ENCODE measurements at places on chromosomes 13 and 19.

DNA sequence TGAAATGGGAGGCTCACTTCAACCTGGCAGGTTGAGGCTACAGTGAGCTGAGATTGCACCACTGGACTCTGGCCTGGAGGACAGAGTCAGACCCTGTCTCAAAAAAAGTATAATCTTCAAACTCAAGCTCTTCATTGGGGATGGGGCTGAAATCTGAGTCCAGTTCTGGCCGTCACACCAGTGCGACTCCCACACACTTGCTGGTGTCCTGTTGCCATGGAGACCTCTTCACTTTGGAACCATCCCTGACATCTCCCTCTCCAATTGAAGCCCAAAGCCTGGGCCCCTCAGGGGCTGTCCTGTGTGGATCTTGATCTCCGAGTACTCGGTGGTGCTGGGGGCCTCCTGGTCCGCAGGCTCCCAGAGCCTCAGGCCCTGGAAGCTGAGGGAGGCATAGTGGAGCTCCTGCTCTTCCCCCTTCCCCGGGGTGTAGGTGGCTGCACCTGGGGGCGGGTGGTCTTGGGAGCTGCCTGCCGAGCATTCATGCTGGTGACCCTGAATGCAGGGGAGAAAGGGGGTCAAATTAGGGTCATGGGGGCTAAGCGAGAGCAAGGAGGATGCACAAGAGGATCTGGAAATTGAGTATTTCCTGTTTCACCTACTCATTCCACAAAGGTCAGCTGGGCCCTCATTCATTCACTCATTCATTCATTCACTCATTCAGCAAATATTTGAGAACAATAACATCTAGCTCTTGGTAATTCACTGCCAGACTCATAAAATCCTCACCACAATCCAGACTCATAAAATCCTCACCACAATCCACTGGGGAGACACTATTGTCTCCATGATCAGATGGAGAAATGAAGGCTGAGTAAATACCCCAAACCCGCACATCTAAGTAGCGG lies 11.0 kb downstream of the SIGLEC11 start:
- DNase-seq: no peak

DNA sequence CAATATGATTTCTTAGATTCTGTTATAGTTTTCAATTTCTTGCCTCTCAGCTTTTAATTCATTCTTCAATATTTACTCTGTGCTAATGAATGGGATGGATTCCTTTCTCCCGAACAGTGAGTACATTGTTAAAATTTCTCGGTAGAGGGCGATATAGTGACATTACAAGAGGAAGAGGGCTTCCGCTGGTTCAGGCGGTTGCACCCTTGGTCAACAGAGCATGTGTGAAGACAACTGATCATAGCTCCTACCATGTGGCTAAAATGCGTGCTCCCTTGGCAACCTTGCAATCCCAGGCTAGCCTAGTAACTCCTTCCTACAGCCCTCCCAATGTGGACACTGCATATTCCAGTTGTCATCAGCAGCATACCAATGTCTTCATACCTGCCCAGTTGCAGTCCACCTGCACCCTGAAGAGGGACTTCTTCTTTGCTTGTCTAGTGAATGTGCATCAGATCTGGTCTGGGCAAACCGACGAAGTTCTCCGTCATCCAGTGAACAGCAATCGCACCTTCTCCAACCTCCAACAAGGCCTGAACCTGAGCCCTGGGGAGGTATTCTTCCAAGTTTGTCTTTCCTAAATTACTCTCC lies 653.0 kb upstream of the GPC6 start:
- DNase-seq: no peak

DNA sequence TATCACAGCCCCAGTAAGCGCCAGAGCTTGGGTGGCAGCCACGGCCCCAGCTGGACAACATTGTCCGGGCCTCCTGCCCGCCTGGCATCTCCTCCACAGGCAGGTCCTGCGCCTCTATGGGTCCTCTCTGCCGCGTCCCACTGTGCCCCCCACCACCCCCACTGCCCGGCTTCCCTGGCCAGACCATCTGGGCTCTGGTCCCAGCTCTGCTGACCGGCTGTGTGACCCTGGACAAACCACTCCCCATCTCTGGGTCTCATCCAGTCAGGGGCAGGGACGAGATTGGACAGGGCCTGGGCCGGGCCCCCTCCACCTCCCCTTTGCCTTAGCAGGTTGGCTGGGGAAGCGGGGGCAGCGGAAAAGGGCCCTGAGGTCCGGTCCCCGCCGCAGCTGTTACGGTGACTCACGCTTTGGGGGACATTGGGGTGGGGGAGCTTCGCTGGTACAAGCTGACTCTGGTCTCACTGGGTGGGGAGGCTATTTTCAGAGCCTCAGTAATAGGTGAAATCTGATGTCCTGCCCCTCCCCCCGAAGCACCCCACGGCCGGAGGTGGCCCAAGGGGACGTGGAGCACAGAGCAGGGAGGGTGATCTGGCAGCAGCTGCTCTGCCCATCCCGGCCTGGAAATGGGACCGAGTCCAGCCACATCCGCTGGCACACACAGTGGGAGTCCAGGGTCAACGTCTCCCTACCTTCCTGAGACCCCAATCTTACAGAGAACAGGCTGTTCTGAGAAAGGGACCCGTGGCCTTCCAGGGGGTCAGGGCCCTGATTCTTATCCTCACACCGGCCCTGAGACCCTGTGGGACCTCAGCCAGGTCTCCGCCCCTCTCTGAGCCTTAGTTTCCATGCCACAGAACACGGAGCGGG lies 9.1 kb downstream of the NFIC start:
- no peak for DNase-seq

- peak; percentile 9 for DNase-seq
These were observed at the start of gene SYT3 for GRCh38 chr19:50639121-50640112. Gene SYT3 (minus strand): TSS chr19:50639881. CDS start chr19:50637411, 2,470 bp downstream.

DNA sequence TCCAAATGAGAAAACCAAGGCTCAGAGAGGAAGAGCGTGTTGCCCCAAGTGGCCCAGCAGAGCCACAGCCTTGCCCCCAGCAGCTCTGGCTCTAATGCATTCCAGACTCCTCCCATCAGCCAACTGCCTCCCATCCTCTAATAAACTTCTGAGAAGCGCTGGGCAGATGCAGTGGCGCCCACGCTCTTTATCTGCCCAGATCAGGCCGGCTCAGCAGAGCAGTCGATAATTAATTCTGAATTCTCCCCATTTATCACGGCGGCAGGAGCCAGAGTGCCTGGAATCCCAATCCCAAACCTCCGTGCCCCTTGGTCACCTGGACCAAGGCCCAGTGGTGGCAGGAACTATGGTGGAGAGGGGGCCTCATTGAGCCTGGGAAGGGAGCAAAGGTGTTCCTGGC lies 13.9 kb downstream of the TINCR start:
- DNase-seq: no peak

- no peak for DNase-seq
These were observed 15.9 kb downstream of the BCAM start for GRCh38 chr19:44824761-44825160.

DNA sequence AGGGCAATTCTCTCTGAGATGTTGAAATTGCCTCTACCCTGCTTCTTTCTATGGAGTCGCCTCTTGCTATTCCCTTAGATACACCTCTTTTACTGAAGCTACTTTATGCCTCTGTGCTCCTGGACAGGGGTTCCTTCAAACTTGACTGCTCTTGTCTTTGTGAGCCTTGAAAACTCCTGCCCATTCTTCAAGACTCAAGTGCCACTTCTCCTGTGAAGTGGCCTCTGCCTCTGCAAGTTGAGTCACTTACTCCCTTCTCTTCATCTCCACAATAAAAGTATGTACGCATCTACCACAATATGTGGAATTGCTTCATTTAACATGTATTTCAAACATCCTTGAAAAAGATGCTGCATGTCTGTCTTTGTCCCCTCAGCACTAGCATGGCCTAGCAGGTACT lies 66.0 kb upstream of the TPP2 start:
- DNase-seq: no peak

- no peak for DNase-seq
These were observed 16.9 kb upstream of the ZNF254 start for GRCh38 chr19:24069905-24070657.

GRCh38 chr13:51207881-51208280 lies 14.3 kb upstream of the FAM124A start:
- DNase-seq: no peak

DNA sequence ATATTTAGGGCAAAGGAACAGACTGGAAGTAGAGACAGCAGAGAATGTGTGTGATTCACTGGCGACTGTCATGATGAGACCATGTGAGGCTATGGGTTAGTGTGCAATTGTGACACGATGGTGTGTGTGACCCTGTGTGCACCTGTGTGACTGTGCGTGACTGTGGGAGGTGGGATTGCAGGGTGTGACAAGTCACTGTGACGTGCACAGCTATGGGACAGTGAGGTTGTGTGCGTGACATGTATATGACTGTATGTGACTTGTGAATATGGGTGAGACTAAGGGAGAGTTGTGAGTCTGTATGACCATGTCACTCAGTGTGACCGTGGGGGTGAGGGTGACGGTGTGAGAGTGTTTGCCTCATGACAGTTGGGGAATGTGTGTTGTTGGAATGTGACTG lies 3.4 kb upstream of the GIPR start:
- no peak for DNase-seq

DNA sequence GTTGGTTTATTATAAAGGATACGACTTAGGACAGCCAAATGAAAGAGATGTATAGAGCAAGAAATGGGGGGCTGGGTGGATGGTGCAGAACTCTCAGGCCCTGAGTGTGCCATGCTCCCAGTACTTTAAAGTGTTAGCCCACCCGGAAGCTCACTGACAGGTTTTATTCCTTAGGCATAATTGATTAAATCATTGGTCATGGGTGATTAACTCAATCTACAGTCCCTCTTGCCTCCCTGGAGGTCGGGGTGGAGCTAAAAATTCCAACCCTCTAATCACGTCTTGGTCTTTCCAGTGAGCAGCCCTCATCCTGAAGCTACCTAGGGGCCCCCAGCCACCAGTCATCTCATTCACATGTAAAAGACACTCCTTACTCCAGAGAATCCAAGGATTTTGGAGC lies 9.9 kb upstream of the LEUTX start:
- no peak for DNase-seq

DNA sequence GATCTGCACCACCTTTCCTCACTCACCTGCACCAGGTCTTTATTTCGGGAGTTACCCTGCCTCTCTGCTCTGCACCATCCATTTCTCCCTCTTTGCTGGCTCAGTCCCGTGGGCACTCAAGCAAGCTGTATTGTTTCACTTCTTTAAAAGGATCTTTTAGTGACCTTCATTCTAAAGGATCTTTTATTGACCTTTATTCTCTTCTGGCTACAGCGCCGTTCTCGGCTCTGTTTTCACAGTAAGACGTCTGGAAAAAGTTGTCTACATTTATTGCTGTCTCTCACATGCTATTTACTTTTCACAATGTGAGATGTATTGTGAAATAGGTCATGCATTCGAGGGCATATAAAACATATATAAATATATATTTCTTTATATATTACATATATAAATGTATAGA lies 35.6 kb upstream of the ARGLU1 start:
- DNase-seq: no peak

DNA sequence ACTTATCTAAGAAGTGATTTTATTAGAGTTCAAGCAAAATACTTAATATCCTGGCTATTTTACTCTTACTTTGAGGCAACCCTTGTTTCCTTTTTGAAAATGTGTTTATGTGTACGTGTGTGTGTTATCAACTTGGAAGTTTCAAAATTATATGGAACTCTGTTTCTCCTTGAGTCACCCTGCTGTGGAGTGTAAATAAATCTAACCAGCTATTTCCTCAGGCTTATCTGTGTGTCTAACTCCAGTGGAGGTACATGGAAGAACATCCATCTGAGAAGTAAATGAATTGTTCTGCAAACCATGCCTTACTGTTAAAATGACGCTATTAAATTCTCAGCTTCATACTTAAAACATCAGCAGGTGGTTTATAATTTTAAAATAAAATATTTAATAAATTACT lies 583.4 kb upstream of the SLITRK5 start:
- no peak for DNase-seq

DNA sequence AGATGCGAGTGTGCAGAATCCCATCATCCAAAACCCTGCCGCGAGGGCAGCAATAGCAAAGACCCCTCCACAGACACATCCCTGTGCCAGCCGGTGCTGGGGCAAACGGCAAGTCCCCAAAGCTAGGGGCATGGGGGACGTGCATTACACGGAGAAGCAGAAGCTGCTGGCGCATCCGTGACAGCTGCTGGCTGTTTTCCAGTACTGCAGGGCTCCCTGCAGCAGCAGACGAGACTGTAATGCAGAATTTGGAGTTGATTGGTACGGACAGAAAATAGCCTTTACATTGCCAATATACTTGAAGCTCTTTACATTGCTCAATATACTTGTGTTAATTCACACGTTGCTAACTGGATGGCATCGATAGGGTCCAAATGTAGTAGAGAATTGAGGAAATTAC lies 77.2 kb upstream of the TMTC4 start:
- DNase-seq: no peak

GRCh38 chr13:100942742-100943141 lies 268.1 kb upstream of the TMTC4 start:
- DNase-seq: no peak

DNA sequence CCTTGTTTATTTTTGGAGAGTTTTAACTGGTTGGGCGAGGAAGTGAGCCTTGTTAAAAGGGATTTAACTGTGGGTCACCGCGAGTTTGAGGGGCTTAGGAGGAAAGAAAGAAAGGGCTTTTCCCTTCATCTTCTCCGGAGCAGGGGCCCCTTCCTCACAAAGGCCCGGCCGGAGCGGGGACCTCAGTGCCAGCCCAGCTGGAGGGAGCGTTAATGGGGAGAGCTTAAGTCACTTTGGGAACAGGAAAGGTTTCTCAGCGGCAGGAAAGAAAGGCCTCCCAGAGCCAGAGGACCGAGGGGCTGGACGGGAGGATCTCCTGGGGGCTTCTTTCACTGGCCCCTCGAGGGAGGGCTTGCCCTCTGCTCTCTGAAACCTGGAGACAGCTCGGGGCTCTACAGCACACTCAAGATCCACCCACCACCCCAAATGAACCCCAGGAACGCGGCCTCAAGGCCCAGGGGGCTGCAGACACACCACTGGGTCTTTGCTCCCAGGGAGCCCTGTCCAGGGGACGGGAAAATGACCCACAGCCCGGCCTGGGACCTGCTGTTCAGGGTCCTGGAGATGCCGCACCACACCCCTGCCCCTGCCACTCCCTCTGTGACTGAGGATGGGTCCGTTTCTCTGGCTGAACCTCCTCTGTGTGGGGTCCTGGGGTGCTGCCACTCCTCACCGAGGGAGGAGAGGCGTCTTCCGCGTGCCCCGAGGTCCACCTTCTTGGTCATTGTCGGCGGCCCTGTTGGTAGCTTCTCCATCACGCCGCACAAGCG lies 128.3 kb downstream of the URI1 start:
- DNase-seq: no peak

DNA sequence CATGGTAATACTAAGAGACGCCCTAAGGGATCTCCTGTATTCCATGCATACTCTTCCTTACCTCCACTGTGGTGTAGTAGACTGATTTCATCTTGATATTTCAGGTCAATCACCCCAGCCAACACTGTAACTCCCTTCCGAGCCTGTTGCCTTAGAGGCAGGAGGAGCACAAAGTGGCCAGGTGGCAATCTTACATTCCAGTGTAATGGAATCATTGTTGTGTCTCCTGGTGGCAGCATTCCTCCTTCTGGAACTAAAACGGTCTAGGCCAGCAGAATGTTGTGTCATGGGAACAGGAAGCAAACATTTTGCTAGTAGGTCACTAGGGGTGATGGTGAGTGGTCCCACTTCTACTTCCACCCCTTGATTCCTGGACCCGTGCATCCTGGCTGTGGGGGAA lies 405.7 kb upstream of the SLC10A2 start:
- no peak for DNase-seq
